ENCODE measurements at places on chromosomes 1 and 21. TPM values are rescaled to one million over a fixed set of nuclear protein-coding genes. Genes with fewer than 3 reads are reported as not detected.

OLIG1 gene
- not detected for polyA plus RNA-seq

SLC22A15 gene
- polyA plus RNA-seq = 0.97 TPM

B3GALNT2 gene
- polyA plus RNA-seq = 4.2 TPM

TFF2 gene
- polyA plus RNA-seq = not detected

FCRL2 gene
- not detected for polyA plus RNA-seq

NAV1 gene
- 13.7 TPM for polyA plus RNA-seq

SH3D21 gene
- polyA plus RNA-seq = 4.8 TPM

POFUT2 gene
- polyA plus RNA-seq = 20.6 TPM

SLC39A1 gene
- 102 TPM for polyA plus RNA-seq

NBPF11 gene
- 7.2 TPM for polyA plus RNA-seq

KLHL21 gene
- 20.4 TPM for polyA plus RNA-seq

CLDN8 gene
- not detected for polyA plus RNA-seq

MMP23B gene
- polyA plus RNA-seq = 14.2 TPM

MARK1 gene
- polyA plus RNA-seq = 7.2 TPM
